ENCODE measurements at places on chromosomes 2 and 18.
A peak's percentile ranks its signal among the peaks of the same experiment; 100 is the strongest.

GRCh38 chr18:14935210-14935609 is 187.2 kb downstream of the ANKRD30B start:
- DNase-seq, result no peak

DNA sequence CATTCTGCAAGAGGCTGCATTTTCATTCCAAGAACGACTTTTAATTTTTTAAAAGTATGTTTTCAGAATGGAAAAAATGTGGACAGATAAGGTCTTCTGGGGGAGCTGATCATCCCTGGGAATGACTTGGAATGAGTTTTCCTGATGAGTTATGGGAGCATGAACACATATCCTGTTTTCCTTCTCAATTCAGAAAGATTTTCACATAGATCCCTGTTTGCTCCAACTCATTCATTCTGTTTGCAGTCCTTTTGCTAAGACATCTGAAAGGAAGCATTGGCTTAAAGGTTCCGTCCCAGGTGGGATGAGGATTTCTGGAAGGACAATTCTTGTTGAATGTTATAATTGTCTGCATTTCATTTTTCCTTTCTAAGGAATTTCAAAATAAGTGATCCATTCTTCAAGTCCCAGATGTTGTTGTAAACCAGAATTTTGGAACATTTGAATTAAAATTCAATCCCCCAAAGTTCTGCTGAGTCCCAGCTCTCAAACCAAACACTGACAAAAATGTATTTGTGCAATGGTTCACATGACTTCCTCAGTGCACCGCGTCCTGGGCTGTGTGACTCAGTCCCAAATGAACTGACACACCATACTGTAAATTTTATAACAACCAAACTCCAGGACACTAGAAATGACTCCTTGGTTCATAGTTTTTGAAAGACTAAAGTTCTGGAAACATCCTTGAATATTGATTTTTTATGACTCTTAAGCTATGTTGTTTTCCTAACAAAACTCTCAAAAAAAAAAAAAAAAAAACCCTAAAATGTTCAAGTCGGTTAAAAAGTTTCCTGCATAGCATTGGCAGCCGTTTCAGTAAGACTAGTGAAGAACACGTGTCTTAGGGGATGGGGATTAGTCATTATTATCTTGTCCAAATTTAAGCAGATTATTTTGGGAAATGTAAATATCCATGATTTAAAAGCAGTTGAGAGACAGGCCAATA is 281.8 kb upstream of the TCF4 start:
- no peak for DNase-seq

GRCh38 chr2:32937602-32938448 is 8.9 kb upstream of the LTBP1 start:
- no peak for DNase-seq

DNA sequence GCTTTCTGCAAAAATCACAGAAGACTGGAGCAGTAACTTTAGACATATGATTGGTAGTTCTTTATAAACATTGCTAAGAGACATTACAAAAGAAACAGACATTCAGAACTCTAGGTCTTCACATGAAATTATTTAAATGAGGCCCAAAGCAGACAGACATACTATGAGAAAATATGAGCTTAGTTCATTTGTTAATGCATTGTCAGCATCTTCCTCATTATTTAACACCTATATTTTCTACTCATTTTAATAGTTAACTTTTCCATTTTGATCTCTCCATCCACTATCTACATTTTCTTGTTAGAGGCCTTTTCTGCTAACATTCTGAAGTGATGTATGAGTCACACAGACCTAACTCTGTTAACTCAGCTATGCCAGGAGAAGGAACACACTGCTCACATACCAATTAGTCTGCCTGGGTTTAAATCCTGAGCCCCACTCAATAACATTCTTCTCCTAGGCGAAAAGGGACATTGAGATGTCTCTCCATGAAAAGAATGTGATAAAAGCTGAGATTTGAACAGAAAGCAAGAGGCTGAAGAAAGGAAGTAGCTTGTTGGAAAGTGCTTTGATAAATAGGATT is 400.3 kb upstream of the PKDCC start:
- no peak for DNase-seq

DNA sequence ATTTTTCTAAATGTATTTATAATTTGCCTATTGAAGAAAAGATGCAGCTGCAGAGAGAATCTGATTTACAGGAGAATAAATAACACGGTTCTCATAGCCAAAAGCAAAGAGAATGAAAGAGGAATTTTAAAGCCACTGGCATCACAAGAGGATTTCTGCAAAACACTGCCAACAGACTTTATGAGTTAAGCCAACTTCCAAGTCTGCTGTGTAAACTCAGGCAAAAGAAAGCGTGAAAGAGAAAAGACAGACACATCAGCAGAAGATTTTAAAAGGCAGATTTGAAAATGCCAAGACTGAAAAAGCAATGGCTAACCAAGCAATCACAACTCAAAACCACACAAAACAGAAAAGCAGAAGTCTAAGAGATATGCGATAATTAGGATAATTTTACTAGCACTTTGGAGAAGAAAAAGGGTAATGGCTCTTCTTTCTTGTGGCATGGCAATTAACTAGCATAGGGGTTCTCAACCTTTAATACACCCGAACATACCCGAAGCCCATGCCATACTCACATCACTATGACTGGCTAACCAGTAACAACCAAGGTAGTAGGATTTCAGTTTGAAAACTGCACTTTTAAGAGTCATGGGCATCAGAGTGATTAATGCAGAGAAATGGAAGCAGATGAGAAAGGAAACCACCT is 4.9 kb downstream of the DARS1 start:
- DNase-seq, result no peak

DNA sequence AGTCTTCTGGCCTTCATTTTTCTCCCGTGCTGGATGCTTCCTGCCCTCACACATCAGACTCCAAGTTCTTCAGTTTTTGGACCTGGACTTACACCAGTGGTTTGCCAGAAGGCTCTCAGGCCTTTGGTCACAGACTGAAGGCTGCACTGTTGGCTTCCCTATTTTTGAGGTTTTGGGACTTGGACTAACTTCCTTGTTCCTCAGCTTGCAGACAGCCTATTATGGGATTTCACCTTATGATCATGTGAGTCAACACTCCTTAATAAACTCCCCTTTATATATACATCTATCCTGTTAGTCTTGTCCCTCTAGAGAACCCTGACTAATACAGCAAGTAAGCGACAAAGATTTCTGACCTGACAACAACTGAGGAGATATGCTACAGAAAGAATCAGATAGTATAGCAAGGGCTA is 7.2 kb downstream of the CDC42EP3 start:
- DNase-seq, result no peak

DNA sequence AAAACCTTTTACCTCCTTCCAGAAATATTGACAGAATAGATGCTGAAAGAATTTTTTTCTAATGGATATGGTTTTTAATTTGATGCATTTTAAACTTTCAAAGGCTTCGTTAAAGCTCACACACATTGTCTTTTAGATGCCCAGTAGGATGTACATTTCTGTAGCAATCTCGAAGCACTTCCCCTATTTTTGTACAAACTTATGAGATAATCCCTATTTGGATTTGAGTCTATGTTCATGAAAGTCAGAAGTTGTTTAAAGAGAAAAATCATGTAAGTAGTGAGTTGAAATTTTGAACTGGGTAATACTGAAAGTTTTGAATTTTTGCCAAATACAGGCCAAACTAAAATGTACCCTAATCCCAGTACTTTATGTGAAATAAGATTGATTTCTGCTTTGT is 38.1 kb upstream of the MMADHC start:
- DNase-seq, result no peak

DNA sequence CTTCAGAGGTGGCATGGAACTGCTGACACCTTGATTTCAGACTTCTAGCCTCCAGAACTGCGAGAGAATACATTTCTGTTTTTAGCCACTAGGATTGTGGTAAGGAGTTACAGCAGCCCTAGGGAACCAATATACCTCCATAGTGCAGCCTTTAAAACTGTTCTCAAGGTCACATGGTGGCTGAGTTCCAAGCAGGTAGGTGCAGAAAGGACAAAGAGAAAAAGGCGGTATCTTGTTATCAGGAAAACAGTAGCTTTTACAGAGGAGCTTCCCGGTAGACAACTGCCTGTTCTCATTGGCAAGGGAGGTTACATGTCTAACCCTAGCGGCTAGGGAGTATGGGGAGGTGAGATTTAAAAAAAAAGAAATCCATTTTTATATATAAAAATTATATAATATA is 96.2 kb upstream of the BCL2L11 start:
- DNase-seq, result no peak

- no peak for DNase-seq
Observed at GRCh38 chr18:80229766-80230745, 17.3 kb downstream of the PARD6G start.

DNA sequence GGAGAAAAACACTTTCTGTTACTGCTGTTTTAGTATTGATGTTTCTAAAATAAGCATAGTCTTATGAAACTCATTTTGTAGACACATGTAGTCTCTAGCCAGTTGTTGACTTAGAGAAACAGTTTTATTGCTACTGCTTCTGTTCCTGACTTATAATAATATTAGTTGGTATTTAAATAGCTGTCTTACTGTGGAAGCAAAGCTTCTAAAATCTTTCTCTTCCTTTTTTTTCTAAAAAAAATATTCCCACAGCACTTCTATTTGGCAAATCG is 121.8 kb downstream of the MTX2 start:
- no peak for DNase-seq

- no peak for DNase-seq
Observed at GRCh38 chr2:30613001-30613400, 166.0 kb downstream of the LCLAT1 start.

DNA sequence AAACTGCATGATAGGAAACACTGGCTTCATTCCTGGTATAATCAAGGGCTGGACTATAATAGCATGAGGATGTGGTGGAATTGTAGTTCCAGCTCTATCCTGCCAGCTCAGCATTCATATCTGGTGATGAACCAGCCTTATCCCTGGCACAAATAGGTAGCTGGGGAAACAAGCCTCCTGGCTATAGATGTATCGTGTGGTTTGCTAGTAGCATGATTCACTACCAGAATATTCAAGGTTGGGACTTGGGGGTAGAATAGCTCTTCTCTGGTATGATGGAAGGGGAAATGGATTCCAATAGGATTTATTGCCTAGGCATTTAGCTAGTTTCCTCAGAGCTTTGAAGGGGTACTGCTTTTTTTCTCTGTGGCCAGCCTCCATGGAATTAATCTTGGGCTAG is 532.8 kb downstream of the FBXO15 start:
- DNase-seq, result no peak

- DNase-seq, result no peak
Observed at GRCh38 chr2:139876321-139876720, 1096.1 kb upstream of the NXPH2 start.

DNA sequence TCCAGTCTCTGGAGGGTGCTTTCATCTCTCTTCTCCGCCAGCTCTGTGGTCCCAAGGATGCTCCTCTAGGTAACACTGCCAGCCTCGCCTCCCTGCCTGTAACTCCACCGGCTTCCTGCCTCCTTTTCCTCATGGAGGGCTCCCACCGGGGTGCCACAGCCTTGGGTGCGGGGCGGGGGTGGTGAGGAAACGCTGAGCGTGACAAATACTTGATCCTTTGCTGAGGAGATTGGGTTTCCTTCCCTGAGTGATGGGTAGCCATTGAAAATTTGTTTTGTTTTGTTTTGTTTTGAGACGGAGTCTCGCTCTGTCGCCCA is 25.1 kb downstream of the TIMM21 start:
- no peak for DNase-seq

DNA sequence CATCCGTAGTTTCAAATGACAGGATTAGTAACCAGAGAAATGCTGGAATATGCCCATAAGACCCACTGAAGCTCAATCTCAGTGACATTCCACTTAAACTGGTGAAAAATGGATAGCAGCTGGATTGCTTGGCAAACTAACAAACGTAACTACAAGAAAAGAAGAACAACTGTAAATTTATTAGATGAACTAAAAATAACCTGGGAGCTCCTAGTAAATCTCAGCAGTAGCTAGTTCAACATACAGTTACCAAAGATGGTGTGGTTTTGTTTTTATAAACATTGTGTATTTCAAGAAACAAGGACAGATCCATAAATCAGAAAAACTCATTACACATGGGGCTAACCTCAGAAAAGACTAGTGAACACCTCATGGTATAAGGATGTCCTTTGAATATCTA is 531.9 kb downstream of the XIRP2 start:
- no peak for DNase-seq

- DNase-seq, result no peak
Observed at GRCh38 chr2:65061146-65061909, 5.1 kb downstream of the CEP68 start.

DNA sequence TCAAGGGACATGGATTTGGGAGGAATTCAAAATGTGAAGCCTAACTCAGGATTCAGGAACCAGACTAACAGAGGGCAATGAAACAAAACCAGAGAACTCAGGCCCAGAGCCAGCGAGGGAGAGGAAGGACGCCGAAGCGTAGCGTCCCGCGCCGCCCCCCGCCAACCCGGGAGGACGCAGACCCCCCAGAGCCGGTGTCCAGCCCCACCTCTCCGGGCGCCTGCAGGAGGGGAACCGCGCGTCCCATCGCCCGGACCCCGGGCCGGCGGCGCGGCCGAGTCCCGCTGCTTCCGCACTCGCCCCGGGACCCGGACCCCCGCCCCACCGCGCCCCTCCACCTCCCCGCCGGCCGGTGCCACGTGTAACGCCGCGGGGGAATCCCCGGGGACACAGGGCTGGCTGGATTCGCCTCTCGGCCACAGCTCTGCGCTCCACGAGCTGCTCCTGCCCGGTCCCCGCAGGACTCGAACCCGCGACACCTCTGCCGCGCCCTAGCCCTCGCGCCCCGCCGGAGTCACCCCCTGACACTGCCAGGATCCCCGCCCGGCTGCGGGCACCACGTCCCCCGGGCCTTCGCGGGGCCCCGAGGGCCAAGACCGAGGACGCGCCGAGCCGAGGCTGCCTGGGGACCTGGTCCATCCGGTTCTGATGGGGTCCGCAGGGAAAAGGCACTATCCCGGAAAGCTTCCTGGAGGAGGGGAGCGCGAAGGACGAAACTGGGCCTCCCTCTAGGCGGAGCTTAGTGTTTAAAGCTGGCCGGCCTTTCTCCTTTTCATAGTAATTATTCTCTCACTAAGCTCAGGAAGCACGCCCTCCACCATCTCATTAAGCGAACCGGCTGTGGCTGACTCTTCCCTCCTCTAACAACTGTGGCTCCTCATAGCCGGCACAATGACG is 40.4 kb upstream of the FAM124B start:
- peak; percentile 13 for DNase-seq

GRCh38 chr2:29420999-29421782 is 306.0 kb downstream of the CLIP4 start:
- no peak for DNase-seq

GRCh38 chr18:63374540-63374939 is 7.5 kb upstream of the KDSR start:
- DNase-seq, result no peak
